ENCODE measurements at places on chromosomes 7 and 10.

DNA sequence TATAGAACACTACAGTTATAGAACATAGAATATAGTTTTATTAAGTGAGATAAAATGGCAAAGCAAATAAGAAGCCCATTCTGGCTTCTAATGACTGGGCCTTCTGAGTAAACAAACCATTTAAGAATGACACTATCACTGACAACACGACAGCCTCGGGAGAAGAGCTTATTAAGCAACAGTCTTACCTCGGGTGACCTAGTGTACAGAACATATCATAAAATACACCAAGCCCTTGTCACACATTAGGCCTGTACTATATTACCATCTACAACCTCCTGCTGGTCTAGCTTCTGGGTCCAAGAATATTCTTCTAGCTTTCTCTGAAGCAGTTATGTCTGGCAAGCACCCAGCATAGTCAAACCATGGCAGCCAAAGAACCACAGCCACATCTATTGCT is 32.0 kb downstream of the CCDC186 start:
- no peak for DNase-seq

- DNase-seq = no peak
These were observed 220.3 kb downstream of the HGF start for GRCh38 chr7:81549484-81550016.

- DNase-seq = no peak
These were observed 3.4 kb downstream of the TNRC18 start for GRCh38 chr7:5420067-5420880.

- no peak for DNase-seq
These were observed 84.0 kb downstream of the GATA3 start for GRCh38 chr10:8138471-8138870.

- no peak for DNase-seq
These were observed 76.8 kb downstream of the VIPR2 start for GRCh38 chr7:159067576-159068487.

DNA sequence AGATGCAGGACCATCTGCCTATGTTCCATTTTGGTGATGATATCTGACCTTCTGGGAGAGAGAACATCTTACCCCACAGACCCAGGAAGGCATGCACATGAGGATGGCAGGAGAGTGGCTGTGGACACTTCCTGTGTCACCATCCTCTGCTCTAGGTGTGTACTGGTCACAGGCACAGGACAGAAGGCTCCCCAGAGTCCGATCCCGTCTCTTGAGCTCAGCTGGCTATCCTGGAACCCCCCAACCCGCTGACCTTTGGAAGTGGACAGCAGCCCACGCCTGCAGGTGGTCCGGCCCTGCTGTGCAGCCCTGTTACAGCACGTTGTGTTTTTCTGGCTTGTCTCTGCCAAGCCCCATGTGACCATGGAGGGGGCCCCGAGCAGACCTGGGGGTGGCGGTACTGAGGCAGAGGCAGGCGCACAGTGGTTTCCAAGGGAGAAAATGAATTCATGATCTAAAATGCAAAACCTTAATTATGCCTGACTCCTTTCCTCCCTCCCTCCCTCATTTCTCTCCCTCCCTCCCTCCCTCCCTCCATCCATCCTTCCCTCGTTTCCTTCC is 178.8 kb downstream of the CUX1 start:
- DNase-seq = no peak

- no peak for DNase-seq
These were observed 18.6 kb upstream of the IFIT2 start for GRCh38 chr10:89283025-89283935.

DNA sequence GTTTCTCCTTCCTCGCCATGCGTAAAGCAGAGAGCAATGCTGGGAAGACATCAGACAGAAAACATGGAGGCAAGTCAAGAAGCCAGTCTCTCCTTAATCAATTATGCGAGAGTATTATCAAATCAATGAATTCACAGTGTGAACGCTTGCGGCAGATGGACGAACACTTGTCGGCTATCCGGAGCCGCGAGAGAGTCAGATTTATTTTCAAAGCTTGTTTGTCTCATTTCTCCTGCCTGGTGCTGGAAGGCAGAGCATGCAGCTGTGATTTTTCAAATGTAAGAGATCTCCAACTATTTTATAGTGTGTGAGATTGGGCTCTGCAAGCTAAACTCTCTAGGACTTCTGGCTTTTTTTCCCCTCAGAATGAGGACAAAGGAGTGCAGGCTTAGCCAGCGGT is 252.3 kb downstream of the SNX10 start:
- DNase-seq = no peak

- no peak for DNase-seq
These were observed 92.6 kb downstream of the DGKI start for GRCh38 chr7:137753948-137754851.

DNA sequence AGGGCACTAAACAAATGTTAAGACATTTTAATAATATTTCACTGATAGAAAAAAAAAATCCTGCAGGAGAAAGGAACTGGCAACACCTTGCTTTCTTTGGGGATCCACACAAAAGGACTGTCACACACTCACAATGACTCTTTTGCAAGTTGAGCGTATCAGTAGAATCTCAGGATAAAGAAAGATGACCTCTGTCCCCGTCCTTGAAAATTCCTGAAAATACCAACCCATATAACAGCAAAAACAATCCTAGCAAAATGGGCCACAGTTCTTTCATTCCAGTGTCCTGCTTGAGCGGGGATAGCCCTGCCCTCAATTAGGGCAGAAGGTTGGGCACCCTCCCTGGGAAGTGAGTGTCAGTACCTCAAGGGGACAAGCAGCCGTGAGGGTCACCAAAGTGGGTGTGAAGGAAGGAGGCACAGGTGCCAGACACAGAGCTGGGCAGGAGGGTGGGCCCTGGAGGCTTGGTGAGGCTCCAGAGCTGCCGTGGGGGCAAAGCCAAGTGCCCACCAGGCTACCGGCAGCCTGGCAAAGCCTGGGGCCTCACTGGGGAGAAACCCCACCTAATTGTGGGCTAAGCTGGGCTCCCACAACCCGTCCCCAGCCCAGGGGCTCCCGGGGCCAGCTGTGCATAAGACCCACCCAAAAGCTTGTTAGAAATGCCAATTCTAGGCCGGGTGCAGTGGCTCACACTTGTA is 2.8 kb downstream of the WDR86 start:
- no peak for DNase-seq

GRCh38 chr10:58240531-58240930 is 27.2 kb downstream of the IPMK start:
- no peak for DNase-seq

GRCh38 chr7:41529831-41530230 is 173.1 kb downstream of the INHBA start:
- DNase-seq = no peak

DNA sequence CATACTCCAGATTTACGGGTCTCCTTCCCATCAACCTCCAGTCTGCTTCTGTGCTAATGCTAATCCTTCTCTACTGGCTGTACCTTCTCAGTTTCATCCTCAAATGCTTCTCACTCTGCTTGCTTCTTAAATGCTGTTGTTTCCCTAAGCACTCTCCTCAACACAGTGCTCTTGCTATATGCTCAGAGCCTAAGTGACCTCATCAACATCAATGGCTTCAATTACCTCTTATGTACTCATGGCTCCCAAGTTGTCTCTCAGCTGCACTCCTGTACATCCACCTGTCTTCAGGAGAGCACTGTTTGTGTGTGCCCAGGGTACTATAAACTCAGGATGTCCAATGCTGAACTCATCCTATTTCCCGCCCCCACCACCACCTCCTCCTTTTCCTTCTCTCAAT is 22.5 kb downstream of the ELAPOR2 start:
- no peak for DNase-seq

DNA sequence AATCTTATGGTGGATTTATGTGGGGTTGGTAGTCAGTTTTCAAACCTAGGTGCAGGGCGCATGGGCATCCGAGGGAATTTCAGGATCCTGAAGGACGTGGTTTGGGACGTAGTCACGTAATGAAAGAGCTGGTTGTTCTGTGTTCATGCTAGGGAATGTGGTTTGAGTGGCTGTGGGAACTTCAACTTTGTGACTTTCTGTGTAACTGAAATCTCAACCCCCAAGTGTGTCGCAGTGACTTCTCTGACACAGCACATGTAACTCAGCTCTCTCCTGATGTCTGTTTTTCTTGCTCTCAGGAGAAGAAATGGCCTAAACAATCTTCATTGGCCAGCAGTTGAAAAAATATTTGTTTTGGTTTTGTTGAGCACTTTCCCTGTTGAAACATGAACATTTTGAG is 199.0 kb downstream of the PTEN start:
- DNase-seq = no peak

GRCh38 chr10:17066807-17067206 is 62.8 kb downstream of the CUBN start:
- DNase-seq = no peak

- no peak for DNase-seq
These were observed 230.5 kb upstream of the TMEM229A start for GRCh38 chr7:124263232-124263827.

Measured in activated CD8-positive, alpha-beta memory T cell treated with anti-CD3 and anti-CD28 coated beads for 48 hours (primary cell).